SK-N-SH (cell line): ENCODE measurements at places on chromosomes 16 and 17.

- DNase-seq = no peak
Observed at GRCh38 chr16:64771273-64771672, 350.6 kb downstream of the CDH11 start.

- no peak for DNase-seq
Observed at GRCh38 chr17:77925831-77926543, 32.5 kb upstream of the TNRC6C start.

DNA sequence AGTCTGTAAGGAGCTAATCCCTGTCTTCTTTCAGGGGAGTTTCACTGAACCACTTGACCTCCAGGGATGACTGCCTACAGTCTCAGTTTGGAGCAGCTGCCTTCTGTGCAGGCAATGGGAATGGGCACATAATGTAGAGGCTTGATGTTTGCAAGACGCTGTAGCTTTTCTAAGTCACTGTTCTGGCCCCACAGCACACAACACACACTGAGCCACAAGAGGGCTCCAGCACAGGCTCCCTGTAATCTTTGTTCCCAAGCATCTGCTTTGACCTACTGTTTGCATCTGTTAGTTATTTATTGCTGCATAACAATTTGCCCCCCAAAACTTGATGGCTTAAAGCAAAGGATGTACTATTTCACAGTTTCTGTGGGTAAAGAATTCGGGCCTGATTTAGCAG, 419.0 kb upstream of the ASIC2 start:
- DNase-seq = no peak

- no peak for DNase-seq
Observed at GRCh38 chr17:18851201-18851600, 6.7 kb upstream of the PRPSAP2 start.

GRCh38 chr17:37322826-37323561, 52.8 kb upstream of the C17orf78 start:
- DNase-seq = no peak

DNA sequence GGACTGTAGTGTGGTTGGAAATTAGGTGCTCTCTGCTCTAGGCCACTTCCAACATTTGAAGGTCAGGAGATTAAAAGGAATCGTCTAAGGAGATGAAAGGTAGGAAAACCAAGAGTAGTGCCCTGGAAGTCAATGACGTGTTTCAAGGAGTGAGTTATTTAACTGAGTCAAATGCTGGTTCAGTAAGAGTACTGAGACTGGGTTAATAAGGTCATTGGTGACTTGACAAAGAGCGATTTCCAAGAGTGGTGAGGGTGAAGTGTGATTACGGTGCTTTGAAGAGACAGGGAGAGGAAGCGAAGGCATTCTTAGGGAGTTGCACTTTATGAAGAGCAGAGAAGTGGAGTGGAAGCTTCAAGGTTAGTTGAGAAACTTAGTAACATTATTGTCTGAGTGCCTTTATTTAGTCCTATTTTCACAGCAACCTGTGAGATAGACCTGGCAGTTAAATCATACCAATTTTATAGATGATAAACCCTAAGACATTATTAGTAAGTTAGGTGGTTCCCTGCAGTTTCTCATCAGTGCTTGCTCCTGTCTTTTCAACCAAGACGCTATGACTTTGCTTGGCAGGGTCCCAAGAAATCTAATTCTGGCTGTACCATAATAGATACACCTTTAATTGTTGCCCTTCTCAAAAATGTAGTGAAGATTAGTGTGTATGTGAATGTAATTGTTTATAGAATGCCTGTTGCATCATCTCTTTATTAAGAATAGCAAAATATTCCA, 5.9 kb downstream of the ZNF207 start:
- DNase-seq = no peak
